ENCODE measurements at places on chromosomes 16 and 17.

- no peak for DNase-seq
These were observed 14.4 kb upstream of the ABCC3 start for GRCh38 chr17:50620237-50620636.

DNA sequence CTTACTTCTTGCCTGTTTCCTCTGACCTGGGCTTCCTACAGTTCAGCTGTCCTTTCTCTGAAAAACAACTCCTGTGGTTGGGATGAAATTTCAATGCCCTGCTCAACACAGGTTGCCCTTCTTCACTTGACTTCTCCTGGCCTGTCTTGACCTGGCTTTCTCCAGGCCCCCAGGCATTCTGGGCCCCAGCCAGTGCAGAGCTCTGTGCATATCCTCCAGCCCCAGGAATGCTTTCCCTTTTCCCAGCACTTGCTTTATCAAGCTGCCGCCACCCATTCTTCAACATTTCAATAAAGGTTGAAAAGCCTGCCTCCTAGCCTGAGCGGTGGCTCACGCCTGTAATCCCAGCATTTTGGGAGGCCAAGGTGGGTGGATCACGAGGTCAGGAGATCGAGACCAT is 10.8 kb downstream of the ODAD4 start:
- no peak for DNase-seq

DNA sequence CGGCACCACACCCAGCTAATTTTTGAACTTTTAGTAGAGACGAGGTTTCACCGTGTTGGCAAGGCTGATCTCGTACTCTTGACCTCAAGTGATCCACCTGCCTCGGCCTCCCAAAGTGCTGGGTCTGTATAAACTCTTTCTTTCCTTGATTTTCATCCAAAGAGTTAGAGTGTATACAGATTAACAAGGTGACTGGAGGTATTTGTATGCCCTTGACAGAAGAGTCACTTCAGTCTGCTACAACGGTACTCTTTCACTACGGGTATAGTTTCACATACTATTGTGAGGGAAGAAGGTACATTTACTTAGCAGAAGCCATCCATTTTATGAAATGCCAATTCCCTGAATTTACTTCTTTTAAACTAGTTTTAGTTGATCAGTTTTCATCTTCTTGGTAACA is 32.5 kb downstream of the PPM1E start:
- DNase-seq = no peak

DNA sequence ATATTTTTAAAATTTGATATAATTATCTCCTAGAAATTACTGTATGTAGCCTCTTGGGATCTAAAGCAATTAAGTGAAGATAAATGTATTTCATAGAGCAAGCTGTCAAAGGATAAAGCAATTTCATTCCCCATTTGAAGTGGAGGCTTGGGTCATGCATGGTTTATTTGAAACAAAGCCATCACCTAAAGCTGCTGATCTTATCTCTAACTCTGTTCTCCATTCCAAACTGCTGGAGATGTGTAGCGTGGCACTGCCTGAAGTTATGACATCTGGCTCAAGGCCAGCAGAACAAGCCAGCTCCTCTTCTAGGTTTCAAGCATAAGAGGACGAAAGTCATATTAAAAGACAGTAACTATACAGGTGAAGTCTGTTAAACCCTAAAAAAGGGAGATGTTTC is 83.9 kb downstream of the HIC1 start:
- DNase-seq = peak; percentile 59

- no peak for DNase-seq
These were observed 10.5 kb downstream of the XYLT2 start for GRCh38 chr17:50356418-50356817.

GRCh38 chr17:45677770-45678169 is 106.3 kb upstream of the CRHR1 start:
- no peak for DNase-seq

DNA sequence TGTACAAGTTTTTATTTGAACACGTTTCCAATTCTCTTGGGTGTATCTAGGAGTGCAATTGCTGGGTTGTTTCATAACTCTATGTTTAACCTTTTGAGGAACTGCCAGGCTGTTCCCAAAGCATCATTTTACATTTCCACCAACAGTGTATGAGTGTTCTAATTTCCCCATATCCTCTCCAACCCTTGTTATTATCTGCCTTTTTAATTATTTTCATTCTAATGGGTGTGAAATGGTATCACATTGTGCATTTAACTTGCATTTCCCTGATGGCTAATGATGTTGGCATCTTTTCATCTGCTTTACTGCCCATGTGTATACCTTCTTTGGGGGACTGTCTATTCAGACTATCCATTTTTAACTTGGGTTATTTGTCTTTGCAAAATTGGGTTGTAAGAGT is 104.2 kb downstream of the USP31 start:
- no peak for DNase-seq

DNA sequence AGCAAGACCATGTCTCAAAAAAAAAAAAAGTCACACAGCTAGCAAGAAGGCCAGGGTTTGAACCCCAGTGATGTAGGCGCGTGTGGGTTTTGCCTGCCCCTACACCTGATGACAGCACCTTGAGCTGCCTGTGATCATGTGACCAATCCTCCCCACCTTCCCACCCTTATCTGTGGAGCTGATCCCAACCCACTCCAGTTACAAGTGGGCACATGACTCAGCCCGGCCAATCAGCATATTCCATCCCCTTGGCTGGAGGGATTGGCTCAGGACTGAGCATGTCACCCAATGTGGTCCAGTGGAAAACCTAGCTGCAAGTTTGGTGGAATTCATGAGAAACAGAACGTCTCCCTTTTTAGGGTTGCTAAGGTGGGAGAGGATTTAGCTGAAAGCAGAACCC is 6.6 kb downstream of the TMEM114 start:
- no peak for DNase-seq

DNA sequence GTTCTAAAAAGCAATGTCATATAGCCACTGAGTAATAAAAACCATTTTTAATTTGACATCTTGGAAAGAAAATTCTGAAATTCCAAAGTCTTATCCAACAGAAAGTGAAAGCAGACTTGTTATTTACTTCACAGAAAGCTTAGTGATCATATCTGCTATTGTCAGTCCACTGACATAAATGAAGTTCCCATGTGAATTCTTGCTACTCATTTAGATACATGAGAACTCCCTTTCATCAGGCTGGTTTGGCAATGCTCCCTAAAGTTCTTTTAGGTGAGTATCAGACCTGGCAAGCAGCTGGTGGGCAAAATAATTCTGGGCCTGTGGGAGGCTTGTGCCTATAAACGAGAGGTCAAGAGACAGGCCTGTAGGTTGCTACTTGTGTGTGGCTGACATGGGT is 23.4 kb downstream of the NME2 start:
- DNase-seq = no peak

GRCh38 chr17:79075446-79075750 is 774 bp downstream of the ENGASE start:
- DNase-seq = no peak

DNA sequence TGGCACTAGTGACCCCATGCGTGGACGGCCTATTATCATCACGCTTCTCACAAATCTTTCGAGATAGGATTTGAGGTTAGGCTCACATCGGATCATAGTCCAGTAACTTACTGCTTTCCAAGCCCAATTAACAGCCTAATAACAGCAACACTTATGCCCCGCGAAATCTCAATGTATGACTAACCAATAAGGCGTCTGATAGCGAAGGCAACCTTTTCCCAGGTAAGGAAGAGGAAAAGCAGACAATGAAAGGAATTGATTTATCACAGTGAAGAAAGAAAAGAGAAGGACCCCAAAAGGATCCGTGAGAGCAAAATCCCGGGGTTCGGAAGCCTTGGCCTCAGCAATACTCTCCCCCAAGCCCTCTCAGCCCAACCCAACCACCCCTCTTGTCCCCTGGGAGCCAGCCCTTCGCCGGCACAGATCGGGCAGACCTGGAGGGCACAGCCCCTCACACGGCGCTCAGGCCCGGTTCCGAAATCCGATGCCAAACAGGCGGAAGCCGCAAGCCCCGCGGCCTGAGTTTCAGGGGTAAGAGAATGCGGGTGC is 534 bp downstream of the GPATCH8 start:
- DNase-seq = no peak

DNA sequence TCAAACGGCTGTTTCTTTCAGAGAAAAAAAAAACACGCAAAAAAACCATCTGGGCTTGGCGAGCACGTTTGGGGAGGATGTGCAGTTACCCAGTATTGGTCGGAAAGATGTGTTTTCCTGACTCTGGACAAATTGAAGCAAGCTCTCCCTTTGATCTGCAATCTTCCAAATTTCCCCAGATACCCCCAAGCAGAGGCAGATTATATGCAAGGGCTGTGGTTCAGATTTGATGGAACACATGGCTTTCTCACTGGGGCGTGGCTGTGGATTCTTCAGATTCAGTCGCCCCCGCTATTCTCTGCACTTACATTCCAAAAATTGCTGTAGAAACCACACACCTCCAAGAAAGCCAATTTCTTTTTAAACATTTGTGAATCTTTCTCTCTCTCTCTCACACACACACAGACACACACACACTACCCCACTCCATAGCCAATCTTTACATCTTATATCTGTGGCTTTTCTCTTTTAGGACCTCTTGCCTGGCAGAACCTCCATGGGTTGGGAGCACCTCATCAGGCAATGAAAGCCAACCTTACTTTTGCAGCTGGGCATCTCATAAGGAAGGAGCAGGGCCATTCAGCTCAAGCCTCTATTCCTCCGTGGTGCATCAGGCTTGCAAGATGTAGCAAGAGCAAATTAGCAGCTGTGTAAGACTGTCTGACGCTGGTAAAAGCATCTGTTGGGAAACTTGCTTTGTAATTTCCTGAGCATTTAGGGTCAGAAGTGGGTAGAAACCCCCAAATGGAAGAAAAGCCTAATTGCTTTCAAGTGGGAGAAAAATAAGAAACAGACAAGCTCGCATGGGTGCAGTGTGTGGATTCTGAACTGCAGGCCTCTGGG is 103.9 kb upstream of the FAM20A start:
- DNase-seq = no peak

- DNase-seq = no peak
These were observed 7.5 kb upstream of the NOS2 start for GRCh38 chr17:27807567-27808470.

- DNase-seq = peak; percentile 47
These were observed 21.5 kb upstream of the MMD start for GRCh38 chr17:55442953-55443683.

GRCh38 chr17:55692276-55692675 is 30.4 kb downstream of the TMEM100 start:
- DNase-seq = no peak

Measured in fibroblast of pulmonary artery (primary cell).